ENCODE measurements at places on chromosomes 13 and 19.

DNA sequence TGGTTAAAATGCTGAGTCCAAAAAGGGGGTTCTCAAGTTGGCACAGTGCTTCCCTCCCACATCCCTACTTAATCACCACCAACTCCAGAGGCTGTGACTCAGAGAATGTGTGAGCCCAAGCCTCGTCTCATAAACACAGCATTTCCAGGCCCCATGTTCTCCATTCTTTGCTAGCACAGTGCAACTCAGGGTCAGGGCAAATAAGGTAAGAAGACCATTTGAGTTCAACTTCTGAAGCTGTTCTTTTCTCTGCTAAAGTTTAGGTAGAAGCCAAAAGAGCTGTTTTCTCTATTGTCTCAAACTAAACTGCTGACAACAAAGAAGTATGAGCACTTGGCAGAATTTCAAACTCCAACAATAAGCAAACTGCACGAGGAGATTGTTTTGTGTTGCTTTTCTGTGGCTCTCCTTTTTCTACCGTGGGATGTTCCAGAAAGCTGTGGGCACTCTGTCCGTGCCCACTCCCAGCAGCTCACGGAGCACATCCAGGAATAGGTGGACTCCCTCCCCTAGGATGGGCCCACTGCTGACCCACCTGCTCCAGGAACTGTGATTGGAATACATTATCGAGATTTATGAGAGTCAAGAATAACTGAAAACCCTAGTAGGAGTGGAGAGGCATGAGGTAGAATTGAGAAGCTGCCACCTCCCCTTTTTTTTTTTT lies 494.3 kb downstream of the COG6 start:
- no peak for DNase-seq

GRCh38 chr13:94160875-94161274 lies 318.6 kb downstream of the DCT start:
- no peak for DNase-seq

GRCh38 chr19:33225458-33225926 lies at the start of gene SLC7A10:
Gene SLC7A10, minus strand, starts transcription at chr19:33225850. Its CDS starts 147 bp downstream, at chr19:33225703.
- DNase-seq: no peak

GRCh38 chr13:24050796-24051715 lies 109.5 kb upstream of the SPATA13 start:
- DNase-seq: no peak

DNA sequence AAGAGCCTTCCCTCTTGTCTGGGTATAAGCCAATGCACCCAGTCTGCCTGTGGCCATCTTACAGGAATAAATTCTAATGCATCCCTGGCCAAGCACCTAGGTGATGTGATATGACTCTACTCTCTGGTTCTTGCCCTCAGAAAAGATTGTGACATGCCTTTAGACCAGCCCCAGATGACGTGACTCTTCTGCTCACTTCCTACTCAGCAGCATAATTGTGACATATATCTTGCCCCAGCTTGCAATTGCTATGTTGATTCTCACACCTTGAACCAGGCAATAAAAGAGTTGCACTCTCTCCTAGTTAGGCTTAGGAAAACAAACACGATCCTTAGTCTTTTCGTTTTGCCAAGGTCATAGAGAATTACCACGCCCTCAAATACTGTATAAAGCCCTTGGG lies 13.3 kb upstream of the ZNF726 start:
- no peak for DNase-seq

DNA sequence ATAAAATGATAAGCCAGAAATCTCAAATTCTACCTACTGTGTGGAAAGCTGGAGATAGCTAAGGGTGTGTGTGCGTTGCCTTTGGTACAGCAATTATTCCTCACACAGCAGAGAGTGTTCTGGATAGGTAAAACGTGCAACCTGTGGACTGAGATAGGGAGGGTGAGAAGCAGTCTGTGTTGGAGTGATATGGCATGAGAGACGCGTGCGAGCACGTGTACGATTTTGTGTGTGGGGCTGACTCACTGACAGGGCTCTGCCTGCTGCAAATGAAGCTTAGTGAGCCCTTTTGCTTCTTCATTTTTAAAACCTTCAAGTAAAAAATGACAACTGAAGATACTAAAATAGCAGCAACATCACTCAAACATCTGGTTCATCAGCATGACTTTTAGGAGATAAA lies 35.7 kb upstream of the SLC10A2 start:
- no peak for DNase-seq

DNA sequence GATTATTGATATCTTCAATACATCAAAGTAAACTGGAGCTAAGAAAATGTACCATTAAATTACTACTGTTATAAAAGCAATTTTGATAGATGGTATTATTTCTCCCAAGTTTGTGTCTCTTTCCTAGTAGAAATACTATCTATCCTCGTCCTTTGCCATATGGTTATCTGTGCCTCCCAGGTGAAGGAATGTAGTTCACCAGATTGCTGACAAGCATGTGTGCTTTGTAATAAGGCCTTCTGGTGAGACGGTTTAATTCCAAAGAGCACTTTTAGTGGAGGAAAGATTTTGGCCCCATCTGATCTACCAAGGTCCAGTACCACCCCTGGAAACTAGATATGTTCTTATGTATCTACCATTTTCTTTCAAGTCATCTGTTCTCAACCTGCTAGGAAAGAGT lies 243.6 kb downstream of the DLEU7 start:
- no peak for DNase-seq

Data from stimulated activated naive CD8-positive, alpha-beta T cell treated with anti-CD3 and anti-CD28 coated beads, Interleukin-15, Interleukin-2, amounts not matched to agents 100 U/mL and 50 U/mL, for 24 hours (primary cell).